Psoas muscle (tissue), 8 donors: ENCODE measurements at places on chromosomes 3 and 15. TPM values are rescaled to one million over a fixed set of nuclear protein-coding genes. Genes with fewer than 3 reads are reported as not detected.

- no peaks in the 10 kb centered on the region for H3K36me3 ChIP-seq
- no peaks in the 10 kb centered on the region for H3K27me3 ChIP-seq
- no peak for DNase-seq
- H3K4me3 ChIP-seq = no peak overlapping the region
These were observed 175.8 kb upstream of the DPH6 start for GRCh38 chr15:35721751-35722150.

GRCh38 chr3:173939331-173939730 is 541.8 kb downstream of the NLGN1 start:
- H3K27me3 ChIP-seq = no peaks in the 10 kb centered on the region
- H3K27ac ChIP-seq = no peak overlapping the region
- no peaks in the 10 kb centered on the region for H3K4me1 ChIP-seq
- no peak for DNase-seq
- H3K4me3 ChIP-seq = no peak overlapping the region
- no peaks in the 10 kb centered on the region for H3K36me3 ChIP-seq

DNA sequence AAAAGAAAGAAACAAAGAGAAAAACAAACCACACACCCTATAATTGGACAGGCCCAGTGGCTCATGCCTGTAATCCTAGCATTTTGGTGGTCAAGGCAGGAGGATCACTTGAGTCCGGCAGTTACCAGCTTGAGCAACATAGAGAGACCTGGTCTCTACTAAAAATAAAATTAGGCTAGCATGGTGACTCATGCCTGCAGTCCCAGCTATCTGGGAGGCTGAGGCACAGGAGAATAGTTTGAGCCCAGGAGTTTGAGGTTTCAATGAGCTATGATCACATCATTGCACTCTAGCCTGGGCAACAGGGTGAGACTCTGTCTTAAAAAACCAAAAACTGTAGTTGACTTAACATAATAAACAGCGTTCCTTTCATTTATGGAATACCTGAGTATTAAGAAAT is 72.3 kb upstream of the ST3GAL6 start:
- H3K4me3 ChIP-seq = no peak overlapping the region
- H3K4me1 ChIP-seq = no peaks in the 10 kb centered on the region
- no peaks in the 10 kb centered on the region for H3K36me3 ChIP-seq

DNA sequence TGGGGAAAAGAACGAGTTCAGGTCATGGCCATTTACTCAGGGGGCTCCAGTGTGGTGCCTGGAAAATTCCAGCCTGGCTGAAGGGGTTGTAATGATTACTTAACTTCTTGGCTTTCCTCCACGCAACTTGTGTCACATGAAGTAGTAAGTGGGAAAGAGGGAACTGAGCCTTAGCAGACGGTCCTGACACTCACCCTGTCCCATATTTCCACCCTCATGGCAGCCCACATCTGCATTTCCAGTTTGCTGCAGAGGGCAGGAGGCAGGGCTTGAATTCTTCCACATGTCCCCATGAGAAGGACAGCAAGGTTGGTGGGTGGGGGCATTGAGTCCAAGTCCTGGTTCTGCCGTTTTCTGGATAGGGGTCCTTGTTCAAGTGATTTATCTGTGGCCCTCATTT is 7.8 kb upstream of the CAMP start:
- H3K27ac ChIP-seq = peak overlapping the region; percentile 23
- H3K4me3 ChIP-seq = no peak overlapping the region
- peak; percentile 54 for DNase-seq
- H3K4me1 ChIP-seq = peaks cover 4% of the 10 kb centered on the region
- no peaks in the 10 kb centered on the region for H3K36me3 ChIP-seq

DNA sequence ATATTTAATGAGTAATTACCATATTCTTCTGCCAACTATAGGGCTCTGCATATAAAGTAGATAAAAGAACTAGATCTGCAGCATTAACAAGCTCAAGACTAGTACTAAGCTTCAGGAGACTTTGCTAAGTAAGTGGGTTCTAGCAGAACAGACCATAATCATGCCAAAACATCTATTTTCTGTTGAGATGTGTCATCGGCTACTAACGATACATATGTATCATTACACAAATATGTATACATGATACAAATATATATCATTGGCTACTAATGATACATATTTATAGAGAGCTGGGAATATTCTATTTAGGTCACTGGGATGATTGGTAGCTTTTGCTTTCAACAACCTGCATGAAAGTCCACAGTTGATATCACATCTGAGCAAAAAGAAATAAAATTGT is 185.8 kb upstream of the DCBLD2 start:
- H3K4me3 ChIP-seq = no peak overlapping the region
- no peaks in the 10 kb centered on the region for H3K36me3 ChIP-seq
- H3K4me1 ChIP-seq = no peaks in the 10 kb centered on the region
- H3K27ac ChIP-seq = no peak overlapping the region
- DNase-seq = no peak
- no peaks in the 10 kb centered on the region for H3K27me3 ChIP-seq

- no peaks in the 10 kb centered on the region for H3K36me3 ChIP-seq
- H3K4me3 ChIP-seq = peak overlapping the region; percentile 74
- peak overlapping the region; percentile 60 for H3K27ac ChIP-seq
- peaks cover 10% of the 10 kb centered on the region for H3K4me1 ChIP-seq
These were observed 100.0 kb upstream of the IGF1R start for GRCh38 chr15:98548139-98548971.

DNA sequence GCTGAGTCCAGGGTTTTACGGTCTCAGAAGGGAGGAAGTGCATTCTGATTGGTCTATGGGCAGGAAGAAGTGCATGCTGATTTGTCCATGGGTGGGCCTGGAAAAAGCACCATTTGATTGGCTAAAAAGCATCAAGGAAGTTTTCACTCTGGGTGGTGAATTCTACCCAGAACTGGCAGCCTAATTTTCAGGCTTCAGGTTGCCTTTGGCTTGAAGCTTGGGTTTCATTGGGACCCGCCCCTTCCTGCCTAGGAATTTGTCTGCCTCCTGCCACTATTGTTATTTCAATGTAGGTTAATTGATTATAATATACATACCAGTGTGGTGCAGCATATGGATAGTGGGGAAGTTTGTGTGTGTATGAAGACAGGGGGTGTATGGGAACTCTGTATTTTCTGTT is 1355.9 kb downstream of the SI start:
- H3K4me1 ChIP-seq = no peaks in the 10 kb centered on the region
- H3K4me3 ChIP-seq = no peak overlapping the region
- no peak for DNase-seq
- H3K36me3 ChIP-seq = no peaks in the 10 kb centered on the region
- no peaks in the 10 kb centered on the region for H3K27me3 ChIP-seq

- no peaks in the 10 kb centered on the region for H3K36me3 ChIP-seq
- no peak overlapping the region for H3K27ac ChIP-seq
- H3K27me3 ChIP-seq = no peaks in the 10 kb centered on the region
- no peak for DNase-seq
- no peak overlapping the region for H3K4me3 ChIP-seq
These were observed 9.1 kb downstream of the CD80 start for GRCh38 chr3:119550192-119550910.

- H3K36me3 ChIP-seq = no peaks in the 10 kb centered on the region
- no peaks in the 10 kb centered on the region for H3K27me3 ChIP-seq
- peak; percentile 28 for DNase-seq
- no peak overlapping the region for H3K27ac ChIP-seq
These were observed 128.0 kb downstream of the DNAJB8 start for GRCh38 chr3:128338536-128339330.

DNA sequence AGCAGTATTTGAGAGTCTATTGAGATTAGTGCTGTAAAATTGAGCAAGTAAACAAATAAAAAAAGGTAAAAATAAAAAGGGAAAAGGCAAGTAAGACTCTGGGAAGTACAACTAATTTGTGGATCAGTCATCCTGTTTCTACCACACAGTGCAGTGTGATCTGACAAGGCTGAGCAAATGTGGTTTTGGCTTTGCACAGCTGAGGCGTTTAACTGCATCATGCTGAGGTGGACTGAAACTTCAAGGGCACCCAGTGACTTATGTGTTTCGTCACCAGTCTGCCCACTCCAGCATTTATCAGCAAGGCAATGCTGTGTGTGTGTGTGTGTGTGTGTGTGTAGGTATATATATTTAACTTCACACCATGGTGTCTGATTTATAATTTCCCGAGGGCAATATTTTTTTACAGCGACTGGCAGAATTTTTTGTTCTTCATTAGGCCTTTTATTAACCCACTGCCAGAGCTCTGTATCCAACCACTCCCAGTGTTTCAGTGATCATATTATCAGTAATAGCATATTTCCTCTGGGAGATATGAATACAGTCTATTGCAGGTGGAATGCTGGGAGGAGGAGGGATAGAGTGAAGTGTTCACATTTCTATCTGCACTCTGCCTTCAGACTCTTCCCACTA is 131.5 kb upstream of the SATB1 start:
- no peaks in the 10 kb centered on the region for H3K4me1 ChIP-seq
- H3K27me3 ChIP-seq = no peaks in the 10 kb centered on the region
- H3K36me3 ChIP-seq = no peaks in the 10 kb centered on the region
- no peak overlapping the region for H3K4me3 ChIP-seq
- DNase-seq = no peak

- H3K4me1 ChIP-seq = no peaks in the 10 kb centered on the region
- no peaks in the 10 kb centered on the region for H3K27me3 ChIP-seq
- no peak for DNase-seq
- H3K27ac ChIP-seq = no peak overlapping the region
- H3K36me3 ChIP-seq = no peaks in the 10 kb centered on the region
These were observed 205.4 kb downstream of the GREM1 start for GRCh38 chr15:32923176-32923575.

- no peaks in the 10 kb centered on the region for H3K27me3 ChIP-seq
- no peaks in the 10 kb centered on the region for H3K36me3 ChIP-seq
- DNase-seq = no peak
- H3K27ac ChIP-seq = no peak overlapping the region
These were observed 22.4 kb upstream of the THUMPD3 start for GRCh38 chr3:9340472-9340902.

- peaks cover 9% of the 10 kb centered on the region for H3K27me3 ChIP-seq
- H3K27ac ChIP-seq = no peak overlapping the region
- no peak for DNase-seq
- H3K4me3 ChIP-seq = peak overlapping the region; percentile 76
- no peaks in the 10 kb centered on the region for H3K36me3 ChIP-seq
These were observed 1.0 kb downstream of the C3orf80 start for GRCh38 chr3:160226026-160226907.

GRCh38 chr15:96230526-96231181 is 99.8 kb upstream of the NR2F2 start:
- H3K36me3 ChIP-seq = no peaks in the 10 kb centered on the region
- H3K27ac ChIP-seq = no peak overlapping the region
- no peaks in the 10 kb centered on the region for H3K4me1 ChIP-seq

DNA sequence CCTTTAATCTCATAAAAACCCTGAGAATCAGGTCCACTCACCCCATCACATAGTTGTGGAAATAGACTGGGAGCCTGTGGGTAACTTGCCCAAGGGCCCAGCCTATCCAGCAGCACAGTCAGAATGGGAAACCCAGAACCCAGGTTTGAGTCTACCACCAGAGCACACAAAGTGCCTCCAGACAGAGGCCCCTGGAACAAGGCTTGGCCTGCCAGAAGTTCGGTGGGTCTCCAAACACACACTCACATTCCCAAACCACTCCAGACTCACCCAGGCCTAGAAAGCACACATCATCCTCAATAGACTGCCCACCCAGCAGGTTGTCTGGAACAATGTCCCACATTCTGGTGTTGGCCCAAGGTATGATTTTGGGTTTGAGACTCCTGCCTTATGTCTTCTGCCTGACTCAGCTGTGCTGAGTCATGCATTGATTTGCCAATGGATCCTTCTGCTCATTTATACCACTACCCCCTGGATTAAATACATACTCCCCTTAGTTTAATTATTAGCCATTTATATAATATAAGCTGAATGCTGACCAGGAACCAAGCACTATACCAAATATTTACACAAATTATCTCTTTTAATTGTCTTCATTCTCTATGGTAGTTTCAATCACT is 4.5 kb downstream of the SLC12A8 start:
- no peak for DNase-seq
- H3K4me1 ChIP-seq = peaks cover 10% of the 10 kb centered on the region
- H3K27ac ChIP-seq = no peak overlapping the region
- no peak overlapping the region for H3K4me3 ChIP-seq
- no peaks in the 10 kb centered on the region for H3K36me3 ChIP-seq
- peaks cover 21% of the 10 kb centered on the region for H3K27me3 ChIP-seq

- no peaks in the 10 kb centered on the region for H3K27me3 ChIP-seq
- H3K4me1 ChIP-seq = no peaks in the 10 kb centered on the region
- H3K27ac ChIP-seq = no peak overlapping the region
- H3K4me3 ChIP-seq = no peak overlapping the region
These were observed 502.1 kb upstream of the IL12A start for GRCh38 chr3:159486580-159486979.

GRCh38 chr15:49038382-49038781 is 7.9 kb downstream of the SECISBP2L start:
- no peak for DNase-seq
- no peaks in the 10 kb centered on the region for H3K27me3 ChIP-seq
- H3K27ac ChIP-seq = no peak overlapping the region
- H3K4me3 ChIP-seq = no peak overlapping the region

GRCh38 chr3:33612607-33613006 is 105.4 kb downstream of the CLASP2 start:
- no peaks in the 10 kb centered on the region for H3K27me3 ChIP-seq
- no peak overlapping the region for H3K27ac ChIP-seq
- no peak for DNase-seq
- H3K36me3 ChIP-seq = no peaks in the 10 kb centered on the region

GRCh38 chr3:159964166-159964973 is 24.3 kb upstream of the IL12A start:
- H3K4me1 ChIP-seq = no peaks in the 10 kb centered on the region
- H3K27ac ChIP-seq = no peak overlapping the region
- H3K36me3 ChIP-seq = no peaks in the 10 kb centered on the region

- no peaks in the 10 kb centered on the region for H3K27me3 ChIP-seq
- DNase-seq = no peak
- no peak overlapping the region for H3K4me3 ChIP-seq
These were observed 322.7 kb upstream of the ZNF717 start for GRCh38 chr3:76107935-76108570.

DNA sequence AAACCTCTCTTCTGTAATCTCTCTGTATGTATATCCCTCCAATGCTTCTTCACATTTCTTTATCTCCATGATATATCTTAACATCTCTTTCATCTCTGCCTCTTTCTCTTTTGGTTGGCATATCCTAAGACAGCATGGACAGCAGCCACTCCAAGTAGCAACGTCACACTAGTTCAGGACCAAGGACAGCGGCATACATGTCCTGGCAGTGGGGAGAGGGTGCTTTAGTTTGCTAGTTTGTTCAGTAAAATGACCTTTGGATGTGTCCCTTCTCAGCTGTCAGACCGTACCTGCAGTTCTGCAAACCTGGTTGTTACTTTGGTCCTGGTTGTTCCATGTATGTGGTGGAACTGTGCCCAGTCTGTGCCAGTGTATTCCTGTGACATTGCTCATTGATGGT is 225.6 kb upstream of the ROPN1 start:
- H3K4me3 ChIP-seq = no peak overlapping the region
- no peaks in the 10 kb centered on the region for H3K27me3 ChIP-seq
- DNase-seq = peak; percentile 27
- H3K27ac ChIP-seq = no peak overlapping the region

Gene GATM
- total RNA-seq = 20.8 TPM

Gene GOLGA6L9
- total RNA-seq = 0.87 TPM

Gene KLF13
- 45.6 TPM for total RNA-seq

Gene ARNT2
- 5.9 TPM for total RNA-seq

Gene GOLGA8H
- total RNA-seq = 0.37 TPM

Gene LRRIQ4
- not detected for total RNA-seq

Gene EPHA6
- total RNA-seq = not detected

Gene BFSP2
- not detected for total RNA-seq

Gene SLC38A3
- 1.7 TPM for total RNA-seq

Gene PPP1R2
- total RNA-seq = 83.8 TPM

Gene DOCK3
- 0.46 TPM for total RNA-seq

Gene GOLGA6B
- total RNA-seq = not detected

Gene NEK10
- 5.0 TPM for total RNA-seq

Gene IL12A
- 0.19 TPM for total RNA-seq

Gene CP
- total RNA-seq = 3.5 TPM

Gene HHATL
- total RNA-seq = 157 TPM
